ENCODE measurements at places on chromosomes 6 and 20.
A peak's percentile ranks its signal among the peaks of the same experiment; 100 is the strongest.

- no peak overlapping the region for H3K4me3 ChIP-seq
- DNase-seq: no peak
- H3K4me1 ChIP-seq: no peaks in the 10 kb centered on the region
- no peaks in the 10 kb centered on the region for H3K36me3 ChIP-seq
- H3K27ac ChIP-seq: no peak overlapping the region
- H3K27me3 ChIP-seq: no peaks in the 10 kb centered on the region
Observed at GRCh38 chr6:79377047-79377446, 142.6 kb upstream of the HMGN3 start.

GRCh38 chr20:47357296-47358038 lies 968 bp upstream of the ZMYND8 start:
- no peaks in the 10 kb centered on the region for H3K27me3 ChIP-seq
- peaks cover 69% of the 10 kb centered on the region for H3K4me1 ChIP-seq
- H3K27ac ChIP-seq: peak overlapping the region; percentile 100
- DNase-seq: peak; percentile 42

DNA sequence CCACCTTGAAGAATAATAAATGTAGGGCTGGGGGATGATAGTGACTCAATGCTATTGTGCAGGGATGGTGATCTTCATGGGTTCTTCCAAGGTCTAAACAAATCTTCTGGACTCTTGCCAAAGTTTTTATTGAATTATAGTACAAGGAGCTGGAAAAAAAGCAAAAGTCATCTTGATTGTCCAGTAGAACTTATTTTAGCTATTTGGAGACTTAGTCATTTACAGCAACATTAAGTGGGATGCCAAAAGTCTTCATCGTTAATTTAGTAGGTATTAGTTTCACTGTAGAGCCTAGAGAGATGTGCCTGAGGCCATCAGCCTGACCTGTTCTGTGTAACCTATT lies 212.9 kb upstream of the TBX18 start:
- 0 out of 2 replicates have a peak, but pooled peaks cover 5% of the 10 kb centered on the region for H3K4me1 ChIP-seq
- no peak overlapping the region for H3K4me3 ChIP-seq
- no peaks in the 10 kb centered on the region for H3K36me3 ChIP-seq
- DNase-seq: no peak
- H3K27ac ChIP-seq: no peak overlapping the region
- no peaks in the 10 kb centered on the region for H3K27me3 ChIP-seq

- H3K27ac ChIP-seq: no peak overlapping the region
- H3K4me3 ChIP-seq: no peak overlapping the region
- DNase-seq: peak; percentile 66
- H3K4me1 ChIP-seq: peaks cover 12% of the 10 kb centered on the region
Observed at GRCh38 chr6:44730771-44731391, 343.4 kb downstream of the CDC5L start.

- no peaks in the 10 kb centered on the region for H3K27me3 ChIP-seq
- H3K4me3 ChIP-seq: no peak overlapping the region
- H3K27ac ChIP-seq: no peak overlapping the region
- H3K4me1 ChIP-seq: no peaks in the 10 kb centered on the region
- peaks cover 43% of the 10 kb centered on the region for H3K36me3 ChIP-seq
- DNase-seq: no peak
Observed at GRCh38 chr6:100856146-100856545, 25.0 kb downstream of the ASCC3 start.

- peaks cover 5% of the 10 kb centered on the region for H3K4me1 ChIP-seq
- DNase-seq: no peak
- H3K4me3 ChIP-seq: no peak overlapping the region
- peaks cover 16% of the 10 kb centered on the region for H3K36me3 ChIP-seq
Observed at GRCh38 chr6:157025437-157025836, 248.3 kb downstream of the ARID1B start.

GRCh38 chr20:20237093-20237959 lies 130.6 kb upstream of the INSM1 start:
- peak; percentile 71 for DNase-seq
- no peak overlapping the region for H3K4me3 ChIP-seq
- H3K27me3 ChIP-seq: no peaks in the 10 kb centered on the region
- peaks cover 18% of the 10 kb centered on the region for H3K4me1 ChIP-seq

- peak overlapping the region; percentile 98 for H3K27ac ChIP-seq
- no peak overlapping the region for H3K4me3 ChIP-seq
- H3K4me1 ChIP-seq: peaks cover 37% of the 10 kb centered on the region
- DNase-seq: no peak
- H3K36me3 ChIP-seq: no peaks in the 10 kb centered on the region
Observed at GRCh38 chr6:35370785-35371493, 28.6 kb downstream of the PPARD start.

- no peaks in the 10 kb centered on the region for H3K4me1 ChIP-seq
- DNase-seq: no peak
- H3K27ac ChIP-seq: no peak overlapping the region
- no peaks in the 10 kb centered on the region for H3K36me3 ChIP-seq
Observed at GRCh38 chr6:144053601-144054000, 41.8 kb downstream of the SF3B5 start.

- no peaks in the 10 kb centered on the region for H3K36me3 ChIP-seq
- peak within 1 kb of the TSS; percentile 43 for H3K4me3 ChIP-seq
- peaks cover 16% of the 10 kb centered on the region for H3K4me1 ChIP-seq
- peaks cover 54% of the 10 kb centered on the region for H3K27me3 ChIP-seq
- DNase-seq: peak; percentile 74
- no peak within 1 kb of the TSS for H3K27ac ChIP-seq
Observed at GRCh38 chr6:149963462-149964307, at the start of gene ULBP1. Gene ULBP1, plus strand, starts transcription at chr6:149963943. Its CDS starts 107 bp downstream, at chr6:149964050.

DNA sequence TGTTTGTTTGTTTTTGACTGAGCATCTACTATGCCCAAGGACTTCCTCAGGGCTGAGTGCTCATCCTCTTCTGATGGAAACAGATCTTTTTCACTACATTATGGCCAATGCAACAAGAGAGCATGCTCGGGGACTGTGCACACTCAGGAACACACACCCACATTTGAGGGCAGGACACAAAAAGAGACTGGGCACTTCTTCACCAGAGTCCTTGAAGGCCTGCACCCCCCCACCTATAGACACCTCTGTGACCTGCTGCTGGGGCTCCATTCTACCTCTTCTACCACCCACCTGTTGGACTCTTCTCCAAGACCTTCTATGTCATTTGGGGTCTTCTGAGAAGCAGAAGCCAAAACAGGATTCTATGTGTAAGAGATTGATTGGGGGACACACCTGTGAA lies 9.2 kb upstream of the MAFB start:
- H3K4me1 ChIP-seq: no peaks in the 10 kb centered on the region
- no peak overlapping the region for H3K4me3 ChIP-seq

- peaks cover 5% of the 10 kb centered on the region for H3K4me1 ChIP-seq
- H3K27me3 ChIP-seq: no peaks in the 10 kb centered on the region
- peaks cover 10% of the 10 kb centered on the region for H3K36me3 ChIP-seq
Observed at GRCh38 chr20:1336699-1337367, 7.9 kb upstream of the SDCBP2 start.

GRCh38 chr6:54291738-54292137 lies 16.5 kb upstream of the TINAG start:
- no peaks in the 10 kb centered on the region for H3K27me3 ChIP-seq
- H3K27ac ChIP-seq: peak overlapping the region; percentile 58
- no peaks in the 10 kb centered on the region for H3K4me1 ChIP-seq
- H3K4me3 ChIP-seq: no peak overlapping the region
- H3K36me3 ChIP-seq: no peaks in the 10 kb centered on the region

DNA sequence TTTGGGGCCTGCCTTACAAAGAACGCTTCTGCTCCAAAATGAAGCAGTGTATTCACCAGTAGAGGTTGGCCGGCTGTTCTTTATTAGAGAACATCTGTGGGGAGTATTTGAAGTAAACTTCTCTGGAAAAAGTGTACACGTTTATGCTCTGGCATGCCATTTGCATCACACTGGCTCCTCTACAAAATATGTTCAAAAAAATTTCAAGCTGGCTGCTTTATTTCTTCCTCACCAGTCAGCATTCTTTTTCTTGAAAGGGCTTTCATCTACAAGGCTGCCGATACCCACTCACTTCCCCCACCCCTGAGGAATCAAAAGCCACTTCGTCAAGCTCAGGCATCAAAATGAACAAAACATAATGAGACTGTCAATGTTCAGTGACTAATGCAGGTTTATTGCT lies 294.1 kb downstream of the TFAP2B start:
- no peak overlapping the region for H3K4me3 ChIP-seq
- H3K36me3 ChIP-seq: no peaks in the 10 kb centered on the region
- H3K4me1 ChIP-seq: peaks cover 6% of the 10 kb centered on the region
- no peak for DNase-seq

- no peaks in the 10 kb centered on the region for H3K36me3 ChIP-seq
- H3K27ac ChIP-seq: no peak overlapping the region
- no peaks in the 10 kb centered on the region for H3K27me3 ChIP-seq
- no peak for DNase-seq
Observed at GRCh38 chr6:62146954-62147853, 138.8 kb downstream of the KHDRBS2 start.

DNA sequence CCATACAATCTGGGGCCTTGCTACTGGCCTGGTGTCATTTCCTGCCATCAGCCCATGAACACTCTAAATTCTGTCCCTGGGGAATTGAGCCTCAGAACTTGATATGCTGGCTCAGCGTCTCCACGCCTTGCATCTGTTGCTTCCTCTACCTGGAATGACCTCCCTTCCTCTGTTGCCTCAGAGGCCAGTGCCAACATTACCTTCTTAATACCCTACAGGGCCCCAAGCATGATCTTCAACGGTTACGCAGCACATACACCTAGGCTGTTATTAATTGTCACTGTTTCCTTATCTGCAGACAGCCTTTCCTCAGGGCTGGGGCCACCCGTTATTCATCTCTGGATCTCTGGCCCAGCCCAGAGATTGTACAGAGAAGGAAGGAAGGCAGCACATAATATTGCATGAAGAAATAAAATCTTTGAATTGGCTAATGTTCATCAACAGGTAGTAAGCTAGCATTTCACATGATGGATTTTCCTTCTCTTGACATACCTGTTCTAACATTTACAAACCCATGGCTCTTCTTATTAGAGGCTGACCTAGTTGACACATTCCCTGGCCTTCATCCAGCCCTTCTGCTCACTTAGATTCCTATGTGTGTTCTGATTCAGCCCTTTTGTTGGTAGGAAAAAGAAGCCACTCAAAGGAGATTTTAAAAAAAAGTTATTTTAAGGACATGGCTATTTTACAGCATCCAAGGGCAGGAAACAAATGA lies 8.4 kb upstream of the RNF182 start:
- no peaks in the 10 kb centered on the region for H3K36me3 ChIP-seq
- H3K27me3 ChIP-seq: no peaks in the 10 kb centered on the region
- H3K4me3 ChIP-seq: no peak overlapping the region
- no peak for DNase-seq
- no peak overlapping the region for H3K27ac ChIP-seq

GRCh38 chr20:38266426-38266825 lies 5.9 kb upstream of the KIAA1755 start:
- no peaks in the 10 kb centered on the region for H3K27me3 ChIP-seq
- H3K4me1 ChIP-seq: peaks cover 7% of the 10 kb centered on the region
- no peak for DNase-seq
- no peak overlapping the region for H3K4me3 ChIP-seq
- H3K36me3 ChIP-seq: no peaks in the 10 kb centered on the region
- H3K27ac ChIP-seq: no peak overlapping the region

GRCh38 chr20:33612001-33612400 lies 50.1 kb upstream of the C20orf144 start:
- H3K4me3 ChIP-seq: no peak overlapping the region
- peaks cover 33% of the 10 kb centered on the region for H3K36me3 ChIP-seq
- no peak overlapping the region for H3K27ac ChIP-seq

GRCh38 chr6:37174515-37175331 lies 4.8 kb downstream of the PIM1 start:
- no peak for DNase-seq
- peaks cover 4% of the 10 kb centered on the region for H3K4me1 ChIP-seq
- H3K4me3 ChIP-seq: no peak overlapping the region
- peaks cover 32% of the 10 kb centered on the region for H3K36me3 ChIP-seq
- H3K27me3 ChIP-seq: no peaks in the 10 kb centered on the region

DNA sequence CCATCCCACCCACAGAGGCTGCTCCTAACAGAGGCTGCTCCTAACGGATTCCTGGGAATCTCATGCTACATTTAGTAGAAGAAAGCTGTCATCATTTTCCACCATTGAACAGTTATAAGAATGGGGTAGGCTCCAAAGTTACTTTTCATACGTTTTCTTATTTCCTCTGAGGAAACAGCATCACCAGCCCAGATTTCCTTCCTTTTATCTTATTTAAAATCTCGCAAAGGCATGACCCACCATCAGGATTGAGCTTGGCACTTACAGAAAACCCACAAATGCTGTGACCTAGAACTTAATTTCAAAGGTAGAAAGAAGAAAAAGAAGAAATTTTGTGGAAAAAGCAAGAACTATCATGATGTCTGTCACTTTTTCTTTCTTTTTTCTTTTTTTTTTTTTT lies 168.0 kb downstream of the LY86 start:
- no peaks in the 10 kb centered on the region for H3K4me1 ChIP-seq
- no peak overlapping the region for H3K27ac ChIP-seq
- H3K36me3 ChIP-seq: no peaks in the 10 kb centered on the region
- H3K27me3 ChIP-seq: no peaks in the 10 kb centered on the region
- DNase-seq: no peak

GRCh38 chr20:10321138-10321717 lies 102.6 kb downstream of the SNAP25 start:
- H3K4me1 ChIP-seq: peaks cover 5% of the 10 kb centered on the region
- no peaks in the 10 kb centered on the region for H3K27me3 ChIP-seq
- H3K27ac ChIP-seq: no peak overlapping the region

- no peak for DNase-seq
- no peaks in the 10 kb centered on the region for H3K36me3 ChIP-seq
- H3K4me1 ChIP-seq: no peaks in the 10 kb centered on the region
- no peak overlapping the region for H3K27ac ChIP-seq
- no peaks in the 10 kb centered on the region for H3K27me3 ChIP-seq
Observed at GRCh38 chr6:120248451-120248850, 898.9 kb upstream of the MAN1A1 start.

GRCh38 chr6:99216959-99217358 lies 132.5 kb downstream of the FAXC start:
- no peak overlapping the region for H3K4me3 ChIP-seq
- no peak overlapping the region for H3K27ac ChIP-seq
- DNase-seq: no peak

GRCh38 chr6:34339432-34339831 lies 53.0 kb downstream of the NUDT3 start:
- no peak overlapping the region for H3K27ac ChIP-seq
- peaks cover 17% of the 10 kb centered on the region for H3K4me1 ChIP-seq
- H3K36me3 ChIP-seq: peaks cover 16% of the 10 kb centered on the region
- no peak for DNase-seq
- H3K4me3 ChIP-seq: no peak overlapping the region

GRCh38 chr20:33069673-33070072 lies 9.8 kb upstream of the BPIFB4 start:
- H3K27ac ChIP-seq: no peak overlapping the region
- H3K27me3 ChIP-seq: peaks cover 44% of the 10 kb centered on the region
- DNase-seq: no peak
- H3K4me1 ChIP-seq: no peaks in the 10 kb centered on the region
- H3K36me3 ChIP-seq: no peaks in the 10 kb centered on the region
- no peak overlapping the region for H3K4me3 ChIP-seq

GRCh38 chr6:158487495-158487894 lies 72.4 kb upstream of the TMEM181 start:
- peaks cover 5% of the 10 kb centered on the region for H3K36me3 ChIP-seq
- DNase-seq: no peak
- H3K27me3 ChIP-seq: no peaks in the 10 kb centered on the region
- H3K4me1 ChIP-seq: no peaks in the 10 kb centered on the region

GRCh38 chr6:135176464-135176863 lies 4.6 kb upstream of the MYB start:
- no peaks in the 10 kb centered on the region for H3K27me3 ChIP-seq
- H3K36me3 ChIP-seq: no peaks in the 10 kb centered on the region
- H3K4me1 ChIP-seq: no peaks in the 10 kb centered on the region
- H3K27ac ChIP-seq: no peak overlapping the region

GRCh38 chr6:3081960-3082359 lies 13.7 kb downstream of the RIPK1 start:
- peaks cover 4% of the 10 kb centered on the region for H3K4me1 ChIP-seq
- no peak for DNase-seq
- H3K4me3 ChIP-seq: no peak overlapping the region
- no peak overlapping the region for H3K27ac ChIP-seq
- H3K36me3 ChIP-seq: peaks cover 80% of the 10 kb centered on the region
- H3K27me3 ChIP-seq: no peaks in the 10 kb centered on the region
